B cell (primary cell): ENCODE measurements at places on chromosomes 2 and 18.

DNA sequence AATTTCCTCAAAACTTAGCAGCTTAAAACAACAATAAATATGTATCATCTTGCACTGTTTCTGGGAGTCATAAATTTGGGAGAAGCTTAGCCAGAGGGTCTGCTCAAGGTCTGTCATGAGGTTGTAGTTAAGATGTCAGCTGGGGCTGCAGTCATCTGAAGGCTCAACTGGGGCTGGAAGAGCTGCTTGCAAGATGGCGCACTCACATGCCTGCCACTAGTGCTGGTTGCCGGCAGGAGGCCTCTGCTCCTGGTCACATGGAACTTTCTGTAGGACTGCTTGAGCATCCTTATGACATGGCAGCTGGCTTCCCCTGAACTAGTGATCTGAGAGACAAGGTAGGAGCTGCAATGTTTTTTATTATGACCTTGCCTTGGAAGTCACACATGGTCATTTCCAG, 215.5 kb upstream of the HAAO start:
- DNase-seq: no peak

DNA sequence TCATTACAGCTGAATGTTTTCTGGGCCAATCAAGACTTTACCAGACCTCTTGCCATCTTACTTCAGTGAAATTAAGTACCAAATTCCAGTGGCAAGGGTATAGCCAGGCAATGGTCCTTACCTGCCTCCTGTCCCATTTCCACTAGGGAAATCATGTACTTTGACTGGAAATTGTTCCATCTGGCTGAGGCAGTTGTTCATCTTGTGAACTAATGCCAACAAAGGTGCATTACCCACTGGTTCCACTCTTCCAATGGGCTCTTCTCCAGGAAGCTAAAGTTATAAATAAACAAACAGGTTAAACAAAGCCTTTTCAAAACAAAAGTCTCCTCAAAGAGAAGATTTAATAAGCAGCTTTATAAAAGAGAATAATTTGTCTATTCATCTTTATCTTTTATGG, 80.7 kb upstream of the DNER start:
- DNase-seq: no peak

DNA sequence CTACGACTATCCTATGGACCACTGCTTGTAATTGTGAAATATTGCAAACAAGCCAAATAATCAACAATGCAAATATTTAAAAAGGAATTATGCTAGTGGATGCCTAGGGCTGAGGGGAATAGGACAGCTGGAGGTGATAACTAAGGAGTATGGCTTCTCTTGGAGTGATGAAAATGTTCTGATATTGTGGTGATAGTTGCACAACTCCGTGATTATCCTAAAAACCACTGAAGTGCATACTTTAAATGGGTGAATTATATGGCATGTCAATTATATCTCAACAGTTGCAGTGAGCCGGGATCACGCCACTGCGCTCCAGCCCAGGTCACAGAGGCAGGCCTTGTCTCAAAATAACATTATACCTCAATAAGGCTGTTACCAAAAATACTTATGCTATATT, 125.1 kb upstream of the SH3BP4 start:
- DNase-seq: no peak

GRCh38 chr2:86671337-86671981, 47.8 kb upstream of the RNF103 start:
- DNase-seq: no peak

GRCh38 chr2:9160732-9161131, 45.9 kb upstream of the ASAP2 start:
- no peak for DNase-seq

DNA sequence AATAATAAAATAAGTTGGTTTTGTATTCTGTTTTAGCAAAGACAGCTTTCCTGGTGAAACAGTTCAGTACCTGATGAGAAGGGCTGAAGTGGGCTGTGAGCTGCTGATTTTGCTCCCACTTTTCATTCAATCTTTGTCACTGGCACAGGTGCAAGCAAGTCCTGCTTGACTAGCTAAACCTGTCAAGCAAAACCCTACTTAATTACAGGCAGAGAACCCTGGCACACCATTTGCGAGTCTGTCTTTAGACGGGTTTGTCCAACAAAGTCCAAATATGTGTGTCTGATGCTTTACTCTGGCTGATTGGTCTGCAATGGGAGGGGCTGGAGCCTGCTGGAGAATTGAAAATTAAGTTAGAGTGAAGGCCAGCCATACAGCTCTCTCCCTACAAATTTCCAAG, 267.2 kb downstream of the EPHA4 start:
- DNase-seq: no peak

- DNase-seq: no peak
These were observed 27.4 kb downstream of the MAL start for GRCh38 chr2:95052804-95053479.

- peak; percentile 18 for DNase-seq
These were observed 837 bp upstream of the ACSL3 start for GRCh38 chr2:222859786-222860612.

DNA sequence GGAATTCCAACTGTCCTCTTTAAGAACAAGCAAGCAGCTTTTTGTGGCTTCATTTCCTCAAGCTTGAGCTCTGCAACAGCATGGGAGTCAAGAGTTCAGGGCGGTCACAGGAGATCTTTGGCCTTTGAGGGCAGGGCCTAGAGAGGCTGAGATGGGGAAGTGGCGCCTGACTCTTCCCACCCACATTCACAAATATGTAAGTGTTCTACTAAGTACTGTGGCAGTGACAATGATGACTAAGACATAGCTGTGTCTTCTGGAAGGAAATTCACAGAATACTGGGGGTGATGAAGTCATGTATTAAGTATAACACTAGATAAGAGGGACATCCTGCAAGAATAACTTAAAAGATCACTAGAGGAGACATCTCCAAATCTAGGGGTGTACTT, 15.0 kb downstream of the RND3 start:
- DNase-seq: no peak

DNA sequence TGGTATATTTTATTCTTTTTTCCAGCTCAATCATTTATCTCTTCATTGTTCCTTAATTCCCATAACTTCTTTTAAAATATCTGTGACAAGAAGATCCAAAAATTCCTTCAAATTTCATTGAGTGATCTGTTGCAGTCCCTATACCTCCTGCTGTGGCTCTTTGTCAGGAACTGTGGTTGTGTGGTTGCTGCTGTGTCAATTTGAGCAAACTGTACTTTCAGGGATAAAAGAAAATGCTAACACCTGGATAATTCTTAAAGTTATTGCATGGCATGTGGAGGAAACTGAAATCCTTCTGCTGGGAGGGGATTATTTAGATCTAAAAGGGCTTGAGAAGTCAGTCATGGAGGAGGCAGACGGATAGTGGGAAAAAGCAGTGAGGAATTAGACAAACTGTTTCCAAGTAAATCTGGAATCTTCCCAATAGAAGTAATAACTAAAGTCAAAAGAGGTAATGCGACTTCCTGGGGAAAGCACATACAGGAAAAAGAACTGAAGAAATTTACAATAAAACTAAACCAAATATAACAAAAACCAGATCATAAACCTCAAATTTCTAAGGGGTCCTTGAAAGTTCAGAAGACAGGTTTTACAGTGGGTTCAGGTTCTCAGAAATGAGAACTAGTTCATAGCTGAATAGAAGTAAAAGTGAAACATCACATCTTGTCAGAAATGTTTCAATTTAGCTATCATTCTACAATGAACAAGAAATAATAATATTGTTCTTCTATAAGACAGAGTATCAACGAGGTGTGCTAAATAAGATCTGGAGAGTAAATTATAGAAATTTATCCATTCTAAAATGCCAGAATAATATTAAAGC, 33.5 kb upstream of the CD226 start:
- no peak for DNase-seq

DNA sequence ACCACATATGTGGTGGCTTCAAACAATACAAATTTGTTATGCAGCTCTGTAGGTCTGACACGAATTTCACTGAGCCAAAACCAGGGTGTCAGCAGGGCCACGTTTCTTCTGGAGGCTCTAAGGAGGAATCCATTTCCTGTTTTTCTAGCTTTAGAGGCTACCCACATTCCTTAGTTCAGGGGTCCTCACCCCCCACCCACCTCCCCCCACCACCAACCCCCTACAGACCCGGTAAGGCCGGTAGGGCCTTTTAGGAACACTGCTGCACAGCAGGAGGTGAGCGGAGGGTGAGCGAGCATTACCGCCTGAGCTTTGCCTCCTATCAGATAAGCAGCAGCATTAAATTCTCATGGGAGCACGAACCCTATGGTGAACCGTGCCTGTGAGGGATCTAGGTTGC, 10.6 kb upstream of the SLC39A10 start:
- no peak for DNase-seq

GRCh38 chr2:40760071-40760666, 308.3 kb upstream of the SLC8A1 start:
- no peak for DNase-seq

- peak; percentile 18 for DNase-seq
These were observed 18.2 kb downstream of the FBLN7 start for GRCh38 chr2:112156152-112156986.

GRCh38 chr2:8453904-8454302, 228.0 kb upstream of the ID2 start:
- no peak for DNase-seq

GRCh38 chr2:20803226-20803682, 19.6 kb downstream of the LDAH start:
- DNase-seq: no peak

- no peak for DNase-seq
These were observed 221.5 kb downstream of the RIT2 start for GRCh38 chr18:42893977-42894376.

DNA sequence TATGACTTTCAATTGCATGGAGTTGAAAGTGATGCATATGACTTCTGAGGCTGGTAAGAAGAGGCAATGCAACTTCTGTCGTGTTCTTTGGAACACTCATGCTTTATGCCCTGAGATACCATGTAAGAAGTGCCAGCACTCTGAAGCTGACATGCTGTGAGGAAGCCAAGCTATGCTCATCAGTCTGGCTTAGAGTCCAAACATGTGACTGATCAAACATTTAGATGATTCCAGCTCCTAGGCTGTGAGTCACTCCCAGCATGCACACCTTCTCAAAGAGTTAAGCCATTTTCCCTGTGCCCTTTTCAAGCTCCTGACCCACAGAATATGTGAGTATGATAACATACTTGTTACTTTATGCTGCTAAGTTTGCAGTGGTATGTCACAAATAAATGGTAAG, 15.8 kb upstream of the VRK2 start:
- DNase-seq: no peak

GRCh38 chr2:212938144-212938793, 213.1 kb downstream of the IKZF2 start:
- DNase-seq: no peak

- DNase-seq: no peak
These were observed 799.7 kb downstream of the LRP1B start for GRCh38 chr2:141331127-141331526.

DNA sequence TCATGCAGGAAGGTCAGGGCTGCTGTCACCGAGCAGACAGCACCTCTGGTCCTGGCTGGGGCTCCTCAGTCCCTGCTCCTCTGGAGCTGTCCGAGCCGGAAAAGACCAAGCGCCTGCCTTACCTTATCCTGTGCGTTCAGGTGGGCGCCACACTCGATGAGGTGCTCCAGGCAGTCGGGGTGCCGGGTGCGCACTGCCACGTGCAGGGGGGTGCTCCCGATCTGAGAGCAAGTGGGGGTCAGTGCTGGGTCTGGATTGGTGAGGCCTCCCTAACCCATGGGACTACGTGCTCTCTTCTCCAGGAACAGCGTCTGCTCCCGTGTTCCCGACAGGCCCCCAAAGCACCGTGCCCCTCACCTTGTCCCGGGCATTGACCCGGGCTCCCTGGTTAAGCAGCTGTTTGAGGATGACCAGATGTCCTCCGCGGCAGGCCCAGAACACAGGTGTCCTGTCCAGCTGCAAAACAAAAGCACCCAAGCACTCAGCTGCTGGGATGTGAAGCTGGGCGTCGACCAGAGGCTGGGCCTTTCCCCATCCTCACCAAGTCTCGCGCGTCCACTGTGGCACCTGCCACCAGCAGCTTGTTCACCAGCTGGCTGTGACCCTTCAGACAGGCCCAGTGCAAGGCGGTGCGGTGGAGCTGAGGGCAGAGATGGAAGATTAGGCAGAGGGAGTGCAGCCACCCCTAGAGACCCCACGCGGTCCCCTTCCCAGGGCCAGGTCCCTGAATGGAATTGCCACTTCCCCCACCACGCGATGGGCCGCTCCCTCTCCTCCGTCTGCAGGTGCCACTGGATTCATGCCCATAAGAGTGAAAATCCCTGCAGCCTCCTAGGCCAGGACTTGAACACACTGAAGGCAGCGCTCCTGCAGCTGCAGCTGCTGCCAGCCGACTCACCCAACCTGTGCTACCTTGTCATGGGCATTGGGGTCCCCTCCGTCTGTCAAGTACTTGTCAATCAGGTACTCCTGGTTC, 3.7 kb downstream of the ANKRD23 start:
- no peak for DNase-seq

DNA sequence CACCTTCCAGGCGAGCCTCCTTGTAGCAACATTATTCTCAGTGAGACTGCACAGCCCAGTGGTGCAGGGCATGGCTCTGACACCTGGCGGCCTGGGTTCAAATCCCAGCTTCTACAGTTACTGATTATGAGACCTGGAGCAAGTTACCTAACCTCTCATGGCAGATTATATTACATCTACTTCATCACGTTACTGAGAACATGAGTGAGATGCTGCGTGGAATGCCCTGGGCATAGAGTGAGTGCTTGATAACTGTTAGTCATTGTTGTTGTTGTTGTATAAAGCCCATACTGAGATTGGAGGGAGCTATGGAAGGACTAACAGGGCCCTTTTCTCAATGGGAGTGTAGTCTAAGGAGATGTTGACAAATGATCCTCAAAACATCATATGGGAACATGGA, 18.7 kb downstream of the PLCD4 start:
- no peak for DNase-seq

- DNase-seq: no peak
These were observed 6.6 kb downstream of the GKN2 start for GRCh38 chr2:68946117-68946516.

GRCh38 chr18:69494841-69495240, 94.2 kb downstream of the DOK6 start:
- DNase-seq: no peak

GRCh38 chr2:207238831-207239701, 73.3 kb upstream of the KLF7 start:
- DNase-seq: no peak

DNA sequence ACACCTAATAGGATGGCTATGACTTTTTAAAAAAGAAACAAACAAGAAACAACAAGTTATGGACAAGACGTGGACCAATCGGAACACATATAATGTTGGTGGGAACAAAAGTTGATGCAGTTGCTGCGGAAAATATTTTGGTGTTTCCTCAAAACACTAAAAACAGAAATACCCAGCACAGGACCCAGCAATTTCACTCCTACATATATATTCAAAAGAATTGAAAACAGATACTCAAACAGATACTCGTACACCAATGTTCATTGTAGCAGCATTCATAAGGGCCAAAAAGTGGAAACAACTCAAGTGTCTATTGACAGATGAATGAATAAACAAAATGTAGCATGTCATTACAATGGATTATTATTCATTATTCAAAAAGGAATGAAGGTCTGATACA, 12.1 kb downstream of the CCDC141 start:
- no peak for DNase-seq
